Activated CD8-positive, alpha-beta memory T cell treated with anti-CD3 and anti-CD28 coated beads, Interleukin-2, amount 10 ng/mL, durations not matched to agents 7 days and 5 days (primary cell): ENCODE measurements at places on chromosomes 4 and X. TPM values are rescaled to one million over a fixed set of nuclear protein-coding genes. Genes with fewer than 3 reads are reported as not detected.

SLC34A2 gene
- total RNA-seq, result not detected

CMC4 gene
- total RNA-seq, result 3.4 TPM

ARHGAP10 gene
- total RNA-seq, result 18.8 TPM

ZCCHC18 gene
- 3.9 TPM for total RNA-seq

PCDH19 gene
- not detected for total RNA-seq

XIAP gene
- 36.6 TPM for total RNA-seq

- no peaks in the 10 kb centered on the region for H3K36me3 ChIP-seq
- peaks cover 20% of the 10 kb centered on the region for H3K27me3 ChIP-seq
- no peak overlapping the region for H3K4me3 ChIP-seq
- DNase-seq, result no peak
- no peak overlapping the region for H3K27ac ChIP-seq
These were observed 29.6 kb downstream of the AREG start for GRCh38 chr4:74474345-74475090.

DNA sequence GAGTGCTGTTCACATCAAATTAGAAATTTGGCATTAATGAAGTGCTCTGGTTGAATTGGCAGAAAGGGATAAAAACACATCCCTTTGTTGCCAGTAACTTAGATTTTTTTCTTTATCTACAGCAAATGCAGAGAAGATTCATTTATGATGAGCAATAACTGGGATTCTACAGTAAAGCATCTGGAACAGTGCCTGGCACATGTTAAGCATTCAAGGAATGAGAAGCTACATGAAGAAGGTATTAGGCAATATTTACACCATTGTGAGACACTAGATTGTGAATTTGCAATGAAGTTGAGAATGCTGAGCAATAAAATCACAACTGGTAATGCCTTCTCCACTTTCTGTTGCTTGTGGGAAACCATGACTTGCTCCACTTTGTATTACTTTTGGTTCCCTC is 33.5 kb downstream of the PCDH19 start:
- no peaks in the 10 kb centered on the region for H3K36me3 ChIP-seq
- no peaks in the 10 kb centered on the region for H3K4me1 ChIP-seq
- no peak overlapping the region for H3K4me3 ChIP-seq
- DNase-seq, result no peak
- no peaks in the 10 kb centered on the region for H3K27me3 ChIP-seq
- H3K27ac ChIP-seq, result no peak overlapping the region

DNA sequence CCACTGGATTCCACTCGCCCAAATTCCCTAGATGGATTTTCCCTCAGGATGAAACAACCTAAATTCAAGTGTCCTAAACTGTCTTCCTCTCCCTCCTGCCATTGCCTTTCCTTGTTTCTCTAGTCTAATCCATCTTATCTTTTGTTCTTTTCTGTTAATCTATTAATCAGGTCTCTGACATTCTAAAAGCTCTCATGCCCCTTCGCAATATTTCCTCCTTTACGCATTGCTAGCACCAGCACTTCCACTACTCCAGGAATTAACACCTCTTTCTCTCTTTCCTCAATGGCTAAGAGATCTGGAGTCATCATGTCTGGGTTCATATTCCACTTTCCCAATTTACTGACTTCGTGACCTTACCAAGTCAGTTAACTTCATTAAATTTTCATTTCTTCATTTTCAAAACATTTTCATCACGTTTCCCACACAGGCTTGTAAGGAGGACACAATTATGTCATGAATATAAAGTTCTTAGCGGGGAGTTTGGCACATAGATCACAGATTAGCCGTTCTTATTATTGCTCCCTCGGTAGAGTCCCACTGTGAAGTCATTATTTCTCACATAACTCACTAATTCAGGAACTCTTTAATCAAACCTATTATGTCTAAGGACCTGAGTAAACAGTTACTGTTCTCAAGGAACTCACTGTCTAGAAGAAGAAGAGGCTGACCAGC is 45.3 kb downstream of the FAT4 start:
- H3K27me3 ChIP-seq, result no peaks in the 10 kb centered on the region
- no peak overlapping the region for H3K27ac ChIP-seq
- H3K4me3 ChIP-seq, result no peak overlapping the region
- H3K36me3 ChIP-seq, result no peaks in the 10 kb centered on the region
- H3K4me1 ChIP-seq, result no peaks in the 10 kb centered on the region
- DNase-seq, result no peak

DNA sequence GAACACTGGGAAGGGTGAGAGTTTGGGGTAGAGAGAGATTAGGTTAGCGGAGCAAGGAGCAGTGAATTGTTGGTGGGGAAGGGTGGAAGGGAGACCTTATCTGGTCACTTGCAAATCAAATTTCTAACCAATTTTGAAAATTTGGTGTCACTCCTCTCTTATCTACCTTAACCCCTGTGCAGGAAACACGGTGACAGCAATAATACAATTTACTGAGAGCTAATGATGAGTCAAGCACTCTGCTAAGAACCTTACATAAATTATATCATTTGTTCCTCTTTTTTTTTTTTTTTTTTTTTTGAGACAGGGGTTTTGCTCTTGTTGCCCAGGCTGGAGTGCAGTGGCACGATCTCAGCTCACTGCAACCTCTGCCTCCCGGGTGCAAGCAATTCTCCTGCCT is 116.4 kb downstream of the C4orf51 start:
- H3K27ac ChIP-seq, result no peak overlapping the region
- peaks cover 4% of the 10 kb centered on the region for H3K4me1 ChIP-seq
- no peak for DNase-seq

- H3K36me3 ChIP-seq, result no peaks in the 10 kb centered on the region
- no peak overlapping the region for H3K4me3 ChIP-seq
- H3K4me1 ChIP-seq, result no peaks in the 10 kb centered on the region
- DNase-seq, result no peak
- no peak overlapping the region for H3K27ac ChIP-seq
These were observed 16.8 kb downstream of the UGT8 start for GRCh38 chr4:114615435-114615834.

DNA sequence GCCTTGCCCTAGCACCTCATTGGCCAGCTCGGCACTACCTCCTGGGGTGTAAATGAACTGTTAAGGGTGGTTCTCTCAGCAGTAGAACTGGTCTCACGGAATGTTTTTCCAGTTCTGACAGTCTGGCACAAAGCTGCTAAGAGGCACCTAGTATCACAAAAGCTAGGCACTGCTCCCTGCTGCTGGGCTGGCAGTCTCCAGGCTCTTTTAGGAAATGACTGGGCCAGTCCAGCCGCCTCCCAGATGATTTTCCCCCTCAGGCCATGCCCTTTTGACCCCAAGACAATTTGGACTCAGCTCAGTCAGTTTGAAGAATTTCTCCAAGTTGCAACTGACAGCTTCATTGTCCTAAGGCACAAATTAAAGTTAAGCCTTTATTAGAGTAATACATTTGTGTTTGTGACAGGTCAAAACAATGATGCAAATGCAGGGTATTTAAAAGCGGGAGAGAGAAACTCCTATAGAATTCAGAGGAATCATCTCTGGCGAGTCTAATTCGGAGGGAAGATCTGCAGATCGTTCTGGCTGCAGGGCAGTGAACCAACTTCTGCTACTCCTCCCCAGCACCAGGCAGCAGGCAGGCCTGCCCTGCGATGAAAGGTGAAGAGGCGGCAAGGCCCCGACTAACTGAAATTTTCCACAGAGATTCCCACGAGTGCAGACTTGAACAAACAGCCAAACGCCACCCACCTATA is 7.9 kb downstream of the FRMD7 start:
- no peaks in the 10 kb centered on the region for H3K27me3 ChIP-seq
- H3K4me1 ChIP-seq, result no peaks in the 10 kb centered on the region
- no peak overlapping the region for H3K4me3 ChIP-seq
- no peak overlapping the region for H3K27ac ChIP-seq
- no peaks in the 10 kb centered on the region for H3K36me3 ChIP-seq
- no peak for DNase-seq

GRCh38 chrX:46770000-46770816 is 11.3 kb upstream of the SLC9A7 start:
- H3K27me3 ChIP-seq, result peaks cover 3% of the 10 kb centered on the region
- H3K36me3 ChIP-seq, result peaks cover 2% of the 10 kb centered on the region
- no peak overlapping the region for H3K4me3 ChIP-seq

- H3K4me1 ChIP-seq, result peaks cover 15% of the 10 kb centered on the region
- H3K36me3 ChIP-seq, result peaks cover 35% of the 10 kb centered on the region
- no peaks in the 10 kb centered on the region for H3K27me3 ChIP-seq
These were observed 10.3 kb downstream of the MRPL1 start for GRCh38 chr4:77872723-77873445.

DNA sequence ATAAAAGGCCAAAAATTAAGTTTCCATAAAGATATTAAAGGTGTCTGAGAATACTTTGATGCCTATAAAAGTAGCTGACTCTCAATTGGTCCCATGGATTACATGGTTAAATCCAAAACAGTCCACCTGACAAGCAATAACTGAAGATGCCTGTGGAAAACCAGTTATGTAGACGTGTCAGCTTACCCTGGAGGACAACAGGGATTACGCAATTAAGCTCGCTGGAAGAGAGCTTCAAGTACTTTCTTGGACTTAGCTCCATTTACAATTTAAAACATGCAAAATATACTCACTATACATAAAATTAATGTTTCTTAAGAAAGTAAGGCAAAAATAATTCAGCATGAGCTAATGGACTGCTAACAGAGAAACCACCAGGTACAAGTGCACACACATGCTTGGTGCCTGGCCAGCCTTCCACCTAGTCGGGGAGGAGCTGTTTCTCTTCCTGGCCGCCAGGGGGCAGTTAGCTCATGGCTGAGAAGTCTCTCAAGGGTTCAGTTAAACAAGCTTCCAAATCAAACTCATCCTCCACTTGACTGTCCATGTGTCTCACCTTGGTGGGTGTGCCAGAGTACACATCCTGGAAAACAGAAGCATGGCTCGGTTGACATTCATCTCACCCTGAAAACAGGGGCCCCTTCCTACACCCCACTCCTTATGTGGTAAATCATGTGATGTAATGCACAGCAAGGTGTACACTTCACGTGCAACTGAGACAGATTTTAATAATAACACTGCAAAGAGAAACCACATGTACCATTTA is 9.2 kb upstream of the FAM53A start:
- no peaks in the 10 kb centered on the region for H3K27me3 ChIP-seq
- peak overlapping the region; percentile 74 for H3K27ac ChIP-seq
- no peak overlapping the region for H3K4me3 ChIP-seq
- peak; percentile 82 for DNase-seq
- H3K36me3 ChIP-seq, result peaks cover 56% of the 10 kb centered on the region
- peaks cover 4% of the 10 kb centered on the region for H3K4me1 ChIP-seq

DNA sequence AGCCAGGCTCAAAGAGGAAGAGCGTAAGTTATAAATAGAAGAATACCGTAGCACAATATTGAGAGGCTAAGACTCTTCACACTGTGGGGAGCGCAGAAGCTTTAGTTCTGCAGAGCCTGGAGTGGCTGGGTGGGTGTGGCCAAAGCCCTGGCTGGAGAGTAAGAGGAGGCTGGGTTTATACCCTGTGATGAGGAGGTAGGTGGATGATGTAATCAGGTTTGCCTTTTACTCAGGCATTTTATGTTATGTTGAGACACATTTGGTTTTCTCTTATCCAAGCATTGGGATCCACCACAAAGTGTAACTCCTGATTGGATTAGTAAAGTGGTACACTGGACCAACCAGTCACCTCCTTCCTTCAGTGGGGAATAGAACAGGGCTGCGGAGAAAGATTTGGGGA is 13.9 kb downstream of the CDS1 start:
- H3K4me1 ChIP-seq, result no peaks in the 10 kb centered on the region
- DNase-seq, result no peak
- no peak overlapping the region for H3K4me3 ChIP-seq
- H3K27me3 ChIP-seq, result no peaks in the 10 kb centered on the region

DNA sequence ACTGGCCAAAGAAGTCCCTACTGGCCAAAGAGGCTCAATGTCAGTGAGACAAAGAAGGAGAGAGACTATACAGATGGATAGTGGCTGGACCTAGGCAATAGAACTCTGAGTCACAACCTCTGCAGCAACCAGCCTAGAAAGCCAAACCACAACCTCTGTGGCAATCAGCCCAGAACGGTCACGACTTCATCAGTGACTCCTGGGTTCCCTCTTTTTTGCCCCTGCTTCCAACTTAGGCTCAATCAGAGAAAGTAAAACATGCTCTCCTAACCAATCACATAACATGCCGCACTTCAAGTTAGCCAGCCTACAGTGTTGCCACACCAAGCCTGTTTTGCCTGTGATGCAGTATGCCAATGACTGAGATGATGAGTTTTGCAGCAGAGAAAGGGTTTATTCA is 203.4 kb downstream of the ANAPC10 start:
- no peak overlapping the region for H3K27ac ChIP-seq
- no peak overlapping the region for H3K4me3 ChIP-seq
